ENCODE measurements at places on chromosomes 12 and 14.
A peak's percentile ranks its signal among the peaks of the same experiment; 100 is the strongest.

DNA sequence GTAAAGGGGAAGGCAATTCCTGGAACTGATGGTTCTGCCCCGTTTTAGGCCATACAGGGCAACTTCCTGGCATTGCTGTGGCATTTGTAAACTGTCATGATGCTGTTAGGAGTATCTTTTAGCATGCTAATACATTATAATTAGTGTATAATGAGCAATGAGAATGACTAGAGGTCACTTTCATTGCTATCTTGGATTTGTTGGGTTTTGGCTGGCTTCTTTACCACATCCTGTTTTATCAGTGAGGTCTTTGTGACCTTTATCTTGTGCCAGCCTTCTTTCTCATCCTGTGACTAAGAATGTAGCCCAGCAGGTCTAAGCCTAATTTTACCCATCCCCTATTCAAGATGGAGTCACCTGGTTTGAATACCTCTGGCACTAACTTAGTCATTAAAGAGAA is 51.2 kb downstream of the TESPA1 start:
- DNase-seq = no peak

GRCh38 chr14:23896609-23897153 is 56.9 kb upstream of the DHRS4 start:
- DNase-seq = no peak

GRCh38 chr14:94673781-94674231 is 61.6 kb downstream of the SERPINA3 start:
- no peak for DNase-seq

DNA sequence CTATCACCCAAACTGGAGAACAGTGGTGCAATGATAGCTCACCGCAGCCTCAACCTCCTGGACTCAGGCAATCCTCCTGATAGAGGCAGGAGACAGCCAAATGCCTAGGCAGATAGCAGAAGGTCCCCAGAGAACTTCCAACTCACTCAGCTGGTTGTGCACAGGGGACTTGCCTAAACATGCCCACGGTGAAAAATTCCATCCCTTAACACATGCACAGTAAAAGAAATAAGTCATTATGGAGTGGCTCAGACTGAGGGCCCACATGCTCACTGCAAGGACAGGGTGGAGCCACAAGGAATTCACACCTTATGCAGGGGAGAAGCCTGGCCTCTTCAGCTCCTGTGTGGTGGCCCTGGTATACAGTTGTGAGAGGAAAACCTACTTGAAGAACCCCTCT is 525.8 kb upstream of the ATP2B1 start:
- DNase-seq = no peak

- DNase-seq = no peak
Measured at GRCh38 chr14:68820536-68820935, 27.7 kb upstream of the ZFP36L1 start.

GRCh38 chr12:23504641-23505399 is 444.6 kb downstream of the SOX5 start:
- no peak for DNase-seq

DNA sequence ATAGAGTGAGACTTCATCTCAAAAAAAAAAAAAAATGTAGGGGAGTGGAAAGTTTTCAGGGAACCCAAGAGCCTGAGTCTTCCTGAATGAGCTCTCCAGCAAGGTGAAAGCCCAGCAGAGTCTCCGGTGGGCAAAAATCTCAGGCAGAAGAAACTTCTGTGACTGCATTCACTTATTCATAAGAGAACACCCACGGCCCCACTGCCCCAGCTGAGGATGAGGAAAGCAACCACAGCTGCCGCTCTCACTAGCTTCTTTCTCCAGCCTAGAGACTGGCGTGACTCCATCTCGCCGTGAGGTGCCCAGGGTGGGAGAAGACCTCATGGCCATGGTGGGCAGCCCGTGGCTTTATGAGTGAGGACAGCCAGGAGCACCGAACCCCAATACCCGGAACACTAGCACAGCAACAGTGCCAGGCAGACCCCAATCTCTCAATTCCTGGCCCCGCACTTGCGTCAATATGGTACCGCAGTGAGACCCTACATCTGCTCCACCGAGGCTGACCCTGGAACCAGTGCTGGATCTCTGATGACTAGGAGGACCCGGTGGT is 29.7 kb upstream of the DYNC1H1 start:
- no peak for DNase-seq

GRCh38 chr14:98893675-98894074 is 378.3 kb downstream of the BCL11B start:
- DNase-seq = no peak

- no peak for DNase-seq
Measured at GRCh38 chr14:70640938-70641547, 673 bp upstream of the TTC9 start.

GRCh38 chr14:33839193-33840076 is 111.4 kb downstream of the EGLN3 start:
- DNase-seq = peak; percentile 19

DNA sequence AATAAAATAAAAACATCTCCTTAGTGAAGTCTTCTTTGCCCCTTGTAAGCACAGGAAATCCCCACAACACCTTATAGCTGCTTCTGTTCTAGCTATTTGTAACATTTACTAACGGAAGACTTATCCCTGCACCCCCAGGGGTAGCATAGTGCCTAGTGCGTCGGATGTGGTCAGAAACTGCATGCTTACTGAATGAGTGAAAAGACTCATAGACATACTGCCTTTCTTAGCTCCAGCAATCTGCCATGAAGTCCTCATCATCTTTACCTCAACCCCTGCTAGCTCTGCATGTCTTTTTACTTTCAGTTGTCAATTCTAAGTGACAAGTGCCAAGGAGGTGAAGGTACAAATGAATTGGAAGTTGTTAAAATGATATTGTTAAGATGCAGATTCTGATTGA is 12.9 kb downstream of the RIOX1 start:
- DNase-seq = no peak

GRCh38 chr12:52873513-52873831 is 24.7 kb upstream of the KRT78 start:
- no peak for DNase-seq

DNA sequence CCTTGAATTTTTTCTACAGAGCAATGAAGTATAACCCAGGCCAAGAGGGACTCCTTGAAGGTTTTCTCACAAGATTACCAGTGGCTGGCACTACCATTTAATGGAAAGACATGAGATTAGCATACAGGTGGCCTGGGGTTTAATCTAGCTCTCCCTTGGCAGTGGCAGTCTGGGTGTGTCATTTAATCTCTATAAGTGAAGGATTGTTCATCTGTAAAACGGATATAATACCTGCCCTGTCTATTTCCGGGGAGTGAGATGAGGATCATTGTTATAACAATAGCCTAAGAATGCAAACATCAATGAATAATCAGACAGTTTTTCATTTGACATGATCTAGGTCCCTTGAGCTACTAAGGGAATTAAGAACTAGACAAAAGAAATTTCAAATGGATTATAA is 168.7 kb upstream of the CPNE8 start:
- DNase-seq = no peak

- DNase-seq = no peak
Measured at GRCh38 chr14:89771251-89771650, 183.3 kb downstream of the EFCAB11 start.

DNA sequence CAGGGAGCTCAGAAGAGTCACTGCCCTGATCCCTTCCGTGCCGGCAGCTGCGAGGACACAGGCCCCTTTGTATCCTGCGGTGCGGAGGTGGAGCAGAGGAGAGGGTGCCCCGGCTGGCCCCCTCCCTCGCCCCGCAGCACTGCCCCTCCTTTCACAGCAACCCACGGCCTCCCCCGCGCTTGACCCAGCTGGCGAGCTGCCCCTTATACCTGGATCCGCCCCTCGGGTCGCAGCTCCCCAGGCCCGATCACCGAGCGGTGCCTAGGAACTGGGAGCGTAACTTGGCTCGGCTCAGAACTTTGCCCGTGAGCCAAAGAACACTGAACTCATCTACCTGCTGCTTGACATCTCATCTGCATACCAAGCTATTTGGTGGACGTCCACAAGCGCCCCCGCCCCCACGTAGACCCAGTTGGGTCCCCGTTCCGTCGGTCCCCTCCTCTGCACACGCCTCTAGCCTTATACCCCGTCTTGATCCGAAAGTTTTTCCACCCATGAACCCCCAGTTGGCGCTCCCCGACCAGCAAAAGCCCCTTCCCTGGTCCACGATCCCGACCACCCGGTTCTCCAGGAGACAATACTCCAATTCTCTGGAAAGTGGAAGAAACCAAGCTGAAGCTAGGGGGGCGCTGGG is 697 bp upstream of the DNAJC14 start:
- DNase-seq = peak; percentile 14

- no peak for DNase-seq
Measured at GRCh38 chr12:104638218-104638850, 181.6 kb downstream of the CHST11 start.

GRCh38 chr14:80924365-80925103 is 17.0 kb downstream of the CEP128 start:
- DNase-seq = no peak

Measured in stimulated activated CD8-positive, alpha-beta memory T cell treated with anti-CD3 and anti-CD28 coated beads, Interleukin-4, amount 100 ng/mL, for 1 hour (primary cell).